ENCODE measurements at places on chromosomes 1 and 21.

- peak; percentile 72 for DNase-seq
These were observed 54.3 kb upstream of the HNRNPU start for GRCh38 chr1:244918421-244919319.

DNA sequence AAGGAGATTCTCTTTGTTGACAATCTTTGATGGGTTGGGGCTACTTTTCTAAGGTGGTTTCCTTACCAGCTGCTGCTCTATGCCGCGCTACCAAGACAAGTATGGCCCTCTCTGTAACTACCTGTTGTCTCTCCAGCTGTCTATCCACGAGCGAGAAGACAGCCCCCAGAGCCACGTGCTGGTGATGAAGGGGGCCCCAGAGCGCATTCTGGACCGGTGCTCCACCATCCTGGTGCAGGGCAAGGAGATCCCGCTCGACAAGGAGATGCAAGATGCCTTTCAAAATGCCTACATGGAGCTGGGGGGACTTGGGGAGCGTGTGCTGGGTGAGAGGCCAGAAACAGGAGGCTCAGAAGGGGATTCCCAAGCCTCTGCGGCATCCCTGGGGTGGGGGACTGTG lies 14.4 kb downstream of the ATP1A2 start:
- DNase-seq: no peak

GRCh38 chr1:216223486-216223885 lies 199.8 kb downstream of the USH2A start:
- no peak for DNase-seq

- peak; percentile 75 for DNase-seq
These were observed 498.1 kb downstream of the LMO4 start for GRCh38 chr1:87826681-87827251.

DNA sequence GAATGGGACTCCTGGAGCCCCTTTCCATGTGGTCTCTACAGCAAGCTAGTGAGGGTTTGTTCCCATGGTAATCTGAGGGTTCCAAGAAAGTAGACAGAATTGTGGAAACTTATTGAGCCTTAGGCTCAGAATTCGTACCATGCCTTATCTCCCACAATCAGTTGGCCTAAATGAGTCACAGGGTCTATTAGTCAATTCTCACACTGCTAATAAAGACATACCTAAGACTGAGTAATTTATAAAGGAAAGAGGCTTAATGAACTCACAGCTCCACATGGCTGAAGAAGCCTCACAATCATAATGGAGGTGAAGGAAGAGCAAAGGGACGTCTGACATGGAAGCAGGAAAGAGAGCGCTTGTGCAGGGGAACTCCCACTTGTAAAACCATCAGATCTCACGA lies 106.6 kb upstream of the CXADR start:
- DNase-seq: no peak

DNA sequence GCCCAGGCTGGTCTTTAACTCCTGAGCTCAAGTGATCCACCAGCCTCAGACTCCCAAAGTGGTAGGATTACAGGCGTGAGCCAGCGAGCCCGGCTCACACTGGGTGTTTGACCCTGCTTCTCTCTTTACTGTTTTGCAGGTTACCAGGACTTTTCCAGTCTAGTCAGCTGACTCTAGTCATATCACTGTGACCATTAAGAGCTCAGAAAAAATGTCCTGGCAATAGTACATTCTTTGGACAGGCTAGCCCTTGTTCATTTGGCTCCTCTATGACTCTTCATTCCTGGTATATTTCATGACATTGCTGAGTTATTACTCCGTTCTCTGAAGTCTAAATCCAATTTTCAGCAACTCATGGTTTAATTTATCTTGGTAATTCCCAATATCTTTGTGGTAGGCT lies 8.0 kb upstream of the CA6 start:
- no peak for DNase-seq

- no peak for DNase-seq
These were observed 168.9 kb downstream of the LMO4 start for GRCh38 chr1:87497380-87498203.

GRCh38 chr1:198157241-198157846 lies 546 bp downstream of the NEK7 start:
- DNase-seq: peak; percentile 87

DNA sequence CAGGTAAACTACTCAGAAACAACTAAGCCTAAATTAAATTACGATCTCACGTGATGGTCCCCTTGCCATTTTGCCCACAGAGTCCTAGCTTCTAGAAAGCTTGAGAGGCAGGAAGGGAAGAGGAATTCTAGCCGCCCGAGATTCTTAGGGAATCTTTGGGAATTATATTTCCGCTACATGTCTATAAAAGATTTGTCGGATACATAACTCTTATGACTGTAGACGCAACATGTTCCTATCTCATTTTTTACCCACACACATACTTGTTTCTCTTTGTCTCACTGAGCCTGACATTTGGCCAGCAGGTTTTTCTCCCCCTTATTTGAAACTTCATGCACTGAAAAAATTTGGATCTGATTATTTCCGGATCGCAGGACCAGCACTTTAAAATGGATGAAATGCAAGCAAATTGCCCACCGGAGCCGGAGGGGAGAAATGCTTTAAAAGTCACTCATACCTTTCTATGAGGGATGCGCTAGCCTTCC lies 5.5 kb downstream of the GLIS1 start:
- DNase-seq: no peak

GRCh38 chr1:241485554-241485992 lies 34.0 kb downstream of the FH start:
- no peak for DNase-seq

GRCh38 chr21:35963920-35964451 lies 96.3 kb downstream of the SETD4 start:
- DNase-seq: no peak

DNA sequence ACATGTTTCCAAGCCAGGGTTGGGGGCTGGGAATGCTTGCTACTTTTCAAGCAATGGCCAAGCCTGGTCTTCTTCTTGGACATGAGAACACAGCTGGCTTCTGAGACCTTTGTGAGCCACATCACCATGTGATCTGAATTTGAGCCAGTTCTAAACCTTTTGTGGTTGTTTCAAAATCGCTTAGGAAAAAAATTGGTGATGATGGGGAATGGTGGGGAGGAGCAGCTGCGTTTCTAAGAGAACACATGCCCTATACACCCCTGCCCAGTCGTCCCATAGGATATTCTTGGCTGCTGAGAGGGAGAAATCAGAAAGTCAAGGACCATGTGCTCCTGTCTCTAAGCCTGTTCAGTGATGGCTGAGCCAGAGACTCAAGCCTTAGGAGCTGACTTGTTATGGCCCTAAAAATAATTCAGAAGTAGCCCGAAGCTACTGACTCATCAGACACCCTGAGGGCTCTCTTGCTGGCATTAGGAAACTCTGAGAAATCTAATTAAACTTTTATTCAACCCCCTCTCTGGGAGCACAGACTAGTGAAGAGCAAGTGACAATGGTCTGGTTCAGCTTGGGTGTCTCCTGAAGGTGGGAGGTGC lies 30.5 kb downstream of the CCDC185 start:
- no peak for DNase-seq

- DNase-seq: no peak
These were observed 8.3 kb upstream of the RNF19B start for GRCh38 chr1:32972814-32973428.

All from hematopoietic multipotent progenitor cell (in vitro differentiated cells).